ENCODE measurements at places on chromosomes 2 and 18.

- DNase-seq, result peak; percentile 59
These were observed 42.1 kb upstream of the LAPTM4A start for GRCh38 chr2:20093263-20094141.

DNA sequence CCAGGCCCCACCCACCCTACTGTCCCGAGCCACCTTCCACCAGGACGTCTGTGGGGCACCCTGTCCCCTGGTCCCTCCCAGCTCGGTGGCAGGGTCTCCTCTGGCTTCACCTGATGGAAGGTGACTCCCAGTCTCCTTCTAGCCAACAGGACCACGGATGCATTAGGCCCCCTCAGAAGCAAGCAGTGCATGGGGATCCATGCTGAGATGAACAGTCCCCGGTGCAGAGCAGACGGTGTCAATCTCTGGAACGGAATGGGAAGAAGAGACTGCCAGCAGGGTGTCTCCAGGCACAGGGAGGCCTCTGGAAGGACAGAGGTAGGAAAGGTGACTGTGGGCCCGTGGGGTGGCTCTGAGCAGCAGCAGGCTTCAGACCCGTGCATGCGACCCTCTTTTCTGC is 65.2 kb upstream of the FZD7 start:
- no peak for DNase-seq

DNA sequence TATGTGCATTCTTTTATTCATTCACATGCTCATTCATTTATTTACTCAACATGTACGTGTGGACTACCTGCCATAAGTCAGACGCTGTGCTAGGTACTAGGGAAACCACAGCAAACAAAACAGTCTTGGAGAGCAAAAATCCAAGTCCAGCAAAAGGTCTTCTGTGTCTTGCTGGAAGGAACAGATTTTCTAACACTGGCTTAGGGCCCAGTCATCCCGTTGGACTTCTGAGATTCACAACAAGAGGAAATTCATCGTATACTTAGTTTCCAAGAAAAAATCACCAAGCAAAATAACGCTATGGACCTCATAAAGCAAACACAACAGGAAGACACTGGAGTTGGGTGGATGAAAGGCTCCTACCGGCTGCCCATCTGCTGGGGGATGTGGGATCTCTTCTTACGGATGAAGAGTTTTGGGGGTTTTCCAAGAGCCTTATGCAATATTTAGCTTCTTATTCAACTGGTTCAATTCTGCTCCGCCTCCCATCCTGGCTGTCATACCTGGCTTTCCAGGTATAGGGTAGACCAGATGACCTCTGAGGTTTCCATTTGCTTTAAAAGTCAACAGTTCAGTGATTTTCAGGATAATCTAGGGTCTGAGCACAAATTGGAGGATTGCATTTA is 262.7 kb downstream of the HAUS1 start:
- DNase-seq, result no peak

- no peak for DNase-seq
These were observed 8.8 kb downstream of the PDCD1 start for GRCh38 chr2:241849616-241850543.

DNA sequence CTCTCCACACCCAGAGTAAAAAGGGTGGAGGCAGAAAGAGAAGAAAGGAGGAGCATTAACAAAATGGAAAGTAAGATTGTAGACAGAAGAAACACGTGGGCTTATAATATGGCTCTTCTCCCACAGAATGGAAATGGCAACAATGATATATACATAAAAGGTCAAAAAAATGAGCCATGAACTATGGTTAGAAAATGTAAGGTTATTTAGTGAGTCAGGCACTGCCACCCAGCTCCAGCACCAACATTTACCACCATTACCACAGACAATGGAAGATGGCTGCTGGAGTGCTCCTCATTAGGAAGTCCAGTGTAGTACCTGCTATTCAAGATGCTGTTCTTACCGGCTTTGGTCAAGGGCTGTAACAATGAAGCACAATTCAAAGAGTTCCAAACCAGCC is 258.0 kb downstream of the ZEB2 start:
- no peak for DNase-seq

- no peak for DNase-seq
These were observed 52.6 kb downstream of the KCNIP3 start for GRCh38 chr2:95349568-95350322.

GRCh38 chr18:12091538-12092141 is 2.0 kb upstream of the ANKRD62 start:
- DNase-seq, result no peak

DNA sequence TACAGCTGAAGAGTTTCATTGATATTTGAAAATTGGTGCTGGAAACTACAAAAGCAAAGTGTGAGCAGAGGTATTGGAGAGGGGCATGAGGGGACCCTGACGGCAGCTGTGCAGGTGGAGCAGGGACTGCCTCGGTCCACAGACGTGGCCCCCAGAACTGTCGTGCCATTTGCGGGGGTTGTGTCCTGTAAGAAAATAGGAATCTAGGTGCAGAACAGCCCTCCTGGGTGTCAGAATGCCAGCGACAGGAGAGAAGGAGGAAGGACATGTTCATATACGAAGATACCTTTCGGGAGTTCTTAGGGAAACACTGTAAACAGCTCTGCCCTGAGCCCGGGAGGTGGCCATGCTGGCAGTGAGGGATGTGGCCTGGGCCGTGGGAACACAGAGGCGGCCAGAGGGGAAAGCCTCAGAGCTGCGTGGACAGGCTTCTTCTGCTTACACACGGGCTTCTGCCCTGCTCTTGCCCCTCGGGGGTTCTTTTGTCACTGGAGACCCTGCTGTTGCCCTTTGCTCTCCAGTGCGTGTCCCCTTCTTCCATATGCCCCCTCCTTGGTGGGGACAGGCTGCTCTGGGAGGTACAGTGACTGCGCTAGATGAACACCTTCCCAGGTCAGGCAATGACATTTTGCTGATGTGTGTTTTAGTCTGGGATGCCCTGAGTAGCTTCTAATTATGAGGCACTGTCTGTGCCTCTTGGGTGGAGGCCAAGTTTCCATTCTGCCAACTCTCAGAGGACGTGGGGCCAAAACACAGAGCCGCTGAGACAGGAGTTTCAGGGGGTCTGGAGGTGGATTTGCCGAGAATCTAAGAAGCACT is 81.9 kb upstream of the TXNDC2 start:
- no peak for DNase-seq

DNA sequence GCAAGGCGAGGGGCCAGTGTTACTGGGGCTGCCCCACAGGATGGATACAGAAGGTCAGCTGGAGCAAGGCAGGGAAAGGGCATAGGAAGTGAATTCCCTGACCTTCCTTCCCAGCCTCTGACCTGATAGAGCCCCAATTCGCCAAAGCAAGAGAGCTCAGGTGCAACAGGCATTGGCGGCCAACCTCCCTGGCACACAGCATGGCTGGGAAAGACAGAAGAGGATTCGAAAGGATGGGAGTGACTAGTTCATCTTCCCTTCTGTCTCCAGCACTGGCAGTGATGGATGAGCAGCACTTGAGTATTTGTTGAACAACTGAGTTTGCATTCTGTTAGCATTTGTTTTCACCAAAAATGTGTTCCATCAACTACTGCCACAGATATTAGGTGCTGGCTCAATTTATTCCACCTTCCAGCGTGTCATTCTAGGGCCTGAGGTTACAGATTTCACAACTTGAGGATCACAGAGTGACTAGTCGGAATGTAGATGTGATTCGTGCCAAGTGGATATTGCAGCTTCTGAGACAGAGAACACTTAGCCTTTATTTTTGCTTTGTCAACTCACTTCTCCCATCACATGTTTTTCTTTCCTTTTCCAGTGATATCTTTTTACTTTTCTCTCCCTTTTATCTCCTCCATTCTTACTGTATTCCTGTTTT is 6.2 kb downstream of the COPS8 start:
- DNase-seq, result no peak

DNA sequence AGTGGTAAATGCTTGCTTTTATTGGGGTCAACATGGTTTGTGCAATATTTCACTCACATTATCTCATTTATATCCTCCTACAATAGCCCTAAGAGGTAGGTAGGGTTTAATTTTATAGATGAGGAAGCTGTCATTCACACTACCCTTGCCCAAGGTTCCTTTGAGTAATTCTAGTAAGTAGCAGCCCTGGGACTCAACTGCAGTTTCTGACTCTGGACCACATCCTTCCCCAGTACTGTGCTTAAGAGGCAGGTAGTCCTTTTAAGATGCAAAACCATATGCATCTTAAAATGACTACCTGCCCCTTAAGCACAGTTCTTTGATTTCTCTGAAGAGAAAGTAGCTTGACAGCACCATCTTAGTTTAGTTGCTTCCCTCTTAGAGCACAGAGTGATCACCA is 15.7 kb upstream of the NT5C1B start:
- DNase-seq, result no peak

DNA sequence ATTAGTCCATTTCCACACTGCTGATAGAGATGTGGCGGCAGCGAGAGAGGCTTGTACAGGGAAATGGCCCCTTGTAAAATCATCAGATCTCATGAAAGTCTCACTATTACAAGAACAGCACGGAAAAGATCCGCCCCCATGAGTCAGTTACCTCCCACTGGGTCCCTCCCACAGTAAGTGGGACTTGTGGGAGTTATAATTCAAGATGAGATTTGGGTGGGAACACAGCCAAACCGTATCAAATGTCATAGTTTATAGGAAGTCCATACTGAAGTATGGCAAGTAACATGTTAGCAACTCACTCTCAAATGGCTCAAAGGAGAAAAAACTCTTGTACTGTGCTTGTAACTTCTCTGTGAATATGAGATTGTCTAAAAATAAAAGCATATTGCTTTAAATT is 56.1 kb downstream of the FARP2 start:
- DNase-seq, result no peak

GRCh38 chr2:176187200-176187898 is 1.1 kb upstream of the HOXD1 start:
- DNase-seq, result no peak

DNA sequence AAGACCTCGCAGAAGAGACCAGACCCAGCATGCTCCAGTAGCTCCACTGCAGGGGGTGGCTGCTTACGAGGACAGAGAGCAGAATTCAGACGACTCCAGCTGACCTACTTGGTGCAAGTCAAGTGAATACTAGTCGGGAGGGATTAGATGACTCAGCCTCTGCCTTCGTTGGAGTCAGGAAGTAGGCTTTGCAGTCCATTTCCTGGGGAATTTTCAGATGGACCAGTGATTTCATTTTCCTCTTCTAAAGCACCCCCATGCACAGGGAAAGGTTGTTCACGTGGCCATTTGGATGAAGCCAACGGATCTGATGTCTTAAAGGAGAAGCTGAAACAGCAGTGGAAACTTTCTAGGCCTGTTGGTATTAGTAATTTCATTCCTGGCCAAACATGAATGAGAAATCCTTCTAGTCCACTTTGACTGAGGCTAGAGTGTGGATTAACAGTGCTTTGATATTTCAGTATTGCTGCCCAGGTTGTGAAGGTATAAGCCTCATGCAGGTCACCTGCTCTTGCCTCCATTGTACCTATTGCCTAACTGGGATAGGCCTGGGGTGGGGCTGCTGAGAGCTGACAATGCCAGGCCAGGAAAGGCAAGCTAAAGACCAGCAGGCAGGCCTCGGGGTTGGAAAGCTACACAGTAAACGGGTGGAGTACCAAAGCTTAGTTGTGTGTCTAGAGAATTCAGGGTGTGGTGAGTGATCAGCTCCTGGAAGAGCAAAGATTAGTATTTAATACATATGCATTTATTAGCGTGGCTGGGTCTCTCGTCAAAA is 117.6 kb upstream of the FOSL2 start:
- no peak for DNase-seq
